ENCODE measurements at places on chromosomes 1 and 21.

DNA sequence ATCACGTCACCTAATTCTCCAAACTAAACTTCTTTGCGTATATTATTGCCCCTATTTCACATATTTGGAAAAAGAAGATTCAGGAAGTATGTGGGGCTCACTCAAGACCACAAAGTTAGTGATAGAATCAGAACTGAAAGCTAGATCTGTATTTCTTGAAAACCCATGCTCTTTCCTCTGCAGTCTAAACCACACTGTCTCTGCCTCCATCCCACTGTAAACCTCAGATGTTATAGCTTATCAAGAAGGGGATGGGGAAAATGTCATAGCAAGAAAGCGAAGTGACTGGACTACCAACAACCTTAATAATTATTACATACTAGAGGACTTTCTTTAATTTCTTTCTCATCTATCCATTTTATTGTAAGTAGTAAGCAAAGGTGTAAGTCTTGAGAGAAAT, 257.7 kb upstream of the SGIP1 start:
- peak; percentile 54 for DNase-seq

DNA sequence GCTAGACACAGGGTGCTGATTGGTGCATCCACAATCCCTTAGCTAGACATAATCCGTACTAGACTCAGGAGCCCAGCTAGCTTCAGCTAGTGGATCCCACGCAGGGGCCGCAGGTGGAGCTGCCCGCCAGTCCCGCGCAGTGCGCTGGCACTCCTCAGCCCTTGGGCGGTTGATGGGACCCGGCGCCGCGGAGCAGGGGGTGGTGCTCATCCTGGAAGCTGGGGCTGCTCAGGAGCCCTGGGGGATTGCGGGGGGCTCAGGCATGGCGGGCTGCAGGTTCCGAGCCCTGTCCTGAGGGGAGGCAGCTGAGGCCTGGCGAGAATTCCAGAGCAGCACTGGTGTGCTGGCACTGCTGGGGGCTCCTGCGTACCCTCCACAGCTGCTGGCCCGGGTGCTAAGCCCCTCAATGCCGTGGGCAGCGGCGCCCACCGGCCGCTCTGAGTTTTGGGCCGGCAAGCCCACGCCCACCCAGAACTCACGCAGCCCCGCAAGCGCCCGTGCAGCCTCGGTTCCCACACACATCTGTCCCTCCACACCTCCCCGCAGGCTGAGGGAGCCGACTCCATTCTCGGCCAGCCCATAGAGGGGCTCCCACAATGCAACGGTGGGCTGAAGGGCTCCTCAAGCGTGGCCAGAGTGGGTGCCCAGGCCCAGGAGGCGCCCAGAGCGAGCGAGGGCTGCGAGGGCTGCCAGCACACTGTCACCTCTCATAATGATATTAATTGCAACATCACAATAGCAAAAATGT, 87.4 kb downstream of the CRB1 start:
- DNase-seq = no peak

DNA sequence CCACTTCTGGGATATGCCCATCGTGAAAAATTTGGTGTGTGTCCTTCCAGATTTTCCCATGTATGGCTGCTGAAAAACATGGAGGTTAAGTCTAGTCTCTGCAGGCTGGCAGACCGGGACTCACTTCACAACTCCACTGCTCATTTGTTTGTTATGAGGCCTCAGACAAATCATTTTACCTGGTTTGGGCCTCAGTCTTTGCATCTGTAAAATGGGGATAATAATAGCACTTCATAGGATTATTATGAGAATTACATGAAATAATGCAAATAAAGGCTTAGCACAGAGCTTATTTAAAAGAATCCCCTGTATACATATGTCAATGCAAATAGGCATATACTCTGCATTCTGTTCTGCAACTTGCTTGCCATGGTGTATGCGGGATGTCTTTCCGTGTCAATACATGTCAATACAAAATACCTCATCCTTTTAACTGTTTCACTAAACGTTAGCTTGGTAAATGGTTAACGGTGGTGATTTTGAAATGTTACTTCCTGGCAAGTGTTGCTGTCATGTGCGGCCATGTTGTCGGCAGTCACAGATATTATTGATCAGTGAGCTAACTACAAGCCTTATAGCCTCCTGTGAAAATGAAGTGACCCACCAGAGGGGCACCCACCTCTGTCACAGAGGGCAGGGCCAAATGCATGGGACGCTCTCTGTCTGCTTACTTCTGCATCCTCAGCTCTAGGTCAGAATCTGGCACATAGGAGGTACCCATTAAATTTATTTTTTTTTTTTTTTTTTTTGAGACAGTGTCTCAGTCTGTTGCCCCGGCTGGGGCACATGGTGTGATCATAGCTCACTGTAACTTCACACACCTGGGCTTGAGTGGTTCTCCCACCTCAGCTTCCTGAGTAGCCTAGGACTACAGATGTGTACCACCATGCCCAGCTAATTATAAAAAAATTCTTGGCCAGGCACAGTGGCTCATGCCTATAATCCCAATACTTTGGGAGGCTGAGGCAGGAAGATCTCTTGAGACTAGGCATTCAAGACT, 4.3 kb downstream of the LCK start:
- DNase-seq = no peak

- DNase-seq = no peak
Observed at GRCh38 chr1:53730224-53730865, 8.6 kb downstream of the GLIS1 start.

- DNase-seq = no peak
Observed at GRCh38 chr1:23718482-23718881, 24.8 kb upstream of the ELOA start.

GRCh38 chr1:234270093-234270492, 103.2 kb upstream of the COA6 start:
- no peak for DNase-seq

- DNase-seq = no peak
Observed at GRCh38 chr21:14353231-14353630, 29.7 kb downstream of the HSPA13 start.
